ENCODE measurements at places on chromosomes 1 and 21.

GRCh38 chr1:243855616-243856318, 5.7 kb upstream of the AKT3 start:
- DNase-seq: no peak

DNA sequence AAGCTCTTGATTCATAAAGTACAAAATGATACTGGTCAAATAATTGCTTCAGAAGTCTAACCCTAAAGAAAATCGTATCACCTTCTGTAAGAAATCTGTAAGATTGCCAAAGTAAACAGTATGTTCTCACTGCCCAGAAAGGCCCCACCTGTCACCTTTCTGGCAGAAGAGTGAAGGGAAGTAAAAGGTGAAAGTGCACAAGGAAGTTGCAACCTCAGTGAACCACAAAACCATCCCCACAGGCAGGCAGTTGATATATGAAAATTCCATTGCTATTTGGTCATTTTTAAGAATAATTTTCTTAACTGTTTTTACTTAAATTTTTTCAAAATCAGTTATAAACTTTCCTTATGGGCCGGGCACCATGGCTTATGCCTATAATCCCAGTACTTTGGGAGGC, 48.5 kb upstream of the FBXO28 start:
- DNase-seq: no peak

DNA sequence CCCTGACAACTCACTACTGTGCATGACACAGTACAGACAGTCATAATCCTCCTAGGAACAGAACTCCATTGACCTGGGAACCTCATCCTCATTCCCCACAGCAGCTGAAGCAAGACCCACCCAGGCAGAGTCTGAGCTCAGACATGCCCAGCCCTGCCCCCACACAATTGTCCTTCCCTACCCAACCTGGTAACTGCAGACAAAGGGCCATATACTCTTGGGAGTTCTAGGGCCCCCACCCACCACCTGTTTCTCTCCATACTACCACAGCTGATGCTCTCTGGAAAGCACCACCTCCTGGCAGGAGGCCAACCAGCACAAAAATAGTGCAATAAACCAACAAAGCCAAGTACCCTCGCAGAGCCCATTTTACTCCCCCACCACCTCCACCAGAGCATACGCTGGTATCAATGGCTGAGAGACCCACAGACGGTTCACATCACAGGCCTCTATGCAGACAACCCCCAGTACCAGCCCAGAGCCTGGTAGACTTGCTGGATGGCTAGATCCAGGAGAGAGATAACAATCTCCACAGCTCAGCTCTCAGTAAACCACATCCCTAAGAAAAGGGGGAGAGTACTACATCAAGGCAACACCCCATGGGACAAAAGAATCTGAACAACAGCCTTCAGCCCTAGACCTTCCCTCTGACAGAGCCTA, 159.7 kb upstream of the CXADR start:
- no peak for DNase-seq

DNA sequence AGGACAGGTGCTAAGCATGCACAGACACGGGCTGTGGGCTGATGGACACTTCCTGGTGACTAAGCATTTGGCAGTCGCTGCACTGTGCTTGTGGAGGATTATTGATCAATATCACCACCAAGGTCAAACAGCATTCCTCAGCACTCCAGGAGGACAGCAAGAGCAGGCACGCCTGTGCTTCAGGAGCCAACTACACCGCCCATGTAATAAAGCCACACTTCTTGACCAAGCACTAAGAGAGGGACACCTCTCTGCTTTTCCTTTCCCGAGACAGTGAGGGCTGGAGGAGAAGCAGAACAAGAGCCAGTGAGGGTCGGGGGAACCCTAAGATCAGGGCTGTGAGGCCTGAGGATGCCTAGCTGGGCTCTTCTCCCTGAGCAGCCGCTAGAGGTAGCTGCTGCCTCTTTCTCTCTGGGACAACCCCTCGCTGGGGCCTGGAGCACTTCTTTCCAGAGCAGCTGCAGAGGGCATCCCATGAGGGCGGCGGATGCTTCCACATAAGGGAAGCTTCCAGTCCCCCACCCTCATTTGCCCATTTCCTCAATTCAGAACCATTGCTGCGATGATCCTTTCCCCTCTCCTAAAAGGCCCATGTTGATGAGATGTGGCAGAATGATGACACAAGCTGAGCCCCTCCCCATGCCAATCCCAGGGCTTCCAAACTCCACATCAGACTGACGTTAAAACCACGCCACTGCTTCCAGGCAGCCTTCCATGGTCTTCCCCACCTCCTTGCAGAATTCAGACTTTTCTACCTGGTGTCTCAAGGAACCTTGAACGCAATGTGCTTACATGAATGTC, 19.1 kb downstream of the RAB7B start:
- DNase-seq: no peak

- DNase-seq: no peak
Measured at GRCh38 chr1:156777573-156777972, 10.2 kb downstream of the PRCC start.

- DNase-seq: no peak
Measured at GRCh38 chr1:40299366-40300248, 17.5 kb downstream of the COL9A2 start.

- DNase-seq: no peak
Measured at GRCh38 chr1:59128784-59129227, 168.1 kb upstream of the FGGY start.

GRCh38 chr21:29117372-29117955, 13.0 kb upstream of the MAP3K7CL start:
- no peak for DNase-seq

DNA sequence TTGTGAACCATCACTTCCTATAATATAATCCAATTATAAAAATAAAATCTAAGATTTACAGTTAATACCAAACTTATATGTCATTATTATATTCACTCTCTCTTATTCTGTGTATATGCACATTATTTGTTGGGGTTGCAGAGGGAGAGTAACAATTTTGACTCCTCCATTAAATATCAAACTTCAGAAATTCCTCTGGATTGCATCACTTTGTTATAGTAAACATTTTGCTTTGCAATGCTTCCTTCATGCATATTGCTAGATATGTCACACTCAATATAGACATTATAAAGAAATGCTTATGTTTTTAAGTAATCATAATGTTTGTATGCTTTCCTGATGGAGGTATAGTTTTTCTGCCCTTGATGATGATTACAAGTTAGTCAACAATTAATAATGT, 999.0 kb upstream of the ADGRL2 start:
- DNase-seq: no peak

DNA sequence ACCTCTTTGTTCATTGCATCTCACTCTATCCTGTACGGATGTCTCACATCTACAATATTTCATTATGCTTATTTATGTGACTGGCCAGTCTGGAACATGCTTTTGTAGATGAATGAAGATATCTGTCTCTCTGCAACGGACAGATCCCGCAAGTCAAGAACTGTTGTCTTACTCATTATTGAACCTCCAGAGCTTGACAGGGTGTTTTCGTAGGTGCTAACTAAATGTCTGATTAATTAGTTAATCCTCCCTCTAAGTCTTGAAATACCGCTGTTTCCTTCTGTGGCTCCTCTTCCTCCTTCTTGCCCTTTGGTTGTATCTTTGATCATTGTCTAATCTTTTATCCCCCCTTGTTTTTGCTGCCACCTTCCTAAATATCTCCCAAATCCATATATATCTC, 3.2 kb upstream of the C1orf162 start:
- DNase-seq: no peak

DNA sequence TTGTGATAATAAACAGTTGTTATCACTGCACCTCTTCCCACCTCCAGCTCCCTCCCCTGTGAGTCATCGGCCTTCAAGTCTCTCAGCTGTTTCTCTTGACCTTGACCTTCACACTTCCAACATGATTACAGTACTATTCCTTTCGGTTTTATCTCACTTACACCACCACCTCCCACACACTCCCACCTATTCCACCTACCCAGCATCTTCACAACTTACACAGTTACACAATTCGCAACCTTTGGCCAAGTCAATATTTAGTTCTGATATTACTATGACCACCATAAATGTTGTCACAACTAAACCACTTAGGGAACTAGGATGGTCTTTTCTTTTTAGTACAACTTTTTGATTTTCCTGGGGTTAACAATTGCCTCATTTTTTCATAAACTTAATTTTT, 60.2 kb downstream of the RIPK4 start:
- no peak for DNase-seq

- no peak for DNase-seq
Measured at GRCh38 chr1:183962903-183963302, 74.6 kb downstream of the COLGALT2 start.

DNA sequence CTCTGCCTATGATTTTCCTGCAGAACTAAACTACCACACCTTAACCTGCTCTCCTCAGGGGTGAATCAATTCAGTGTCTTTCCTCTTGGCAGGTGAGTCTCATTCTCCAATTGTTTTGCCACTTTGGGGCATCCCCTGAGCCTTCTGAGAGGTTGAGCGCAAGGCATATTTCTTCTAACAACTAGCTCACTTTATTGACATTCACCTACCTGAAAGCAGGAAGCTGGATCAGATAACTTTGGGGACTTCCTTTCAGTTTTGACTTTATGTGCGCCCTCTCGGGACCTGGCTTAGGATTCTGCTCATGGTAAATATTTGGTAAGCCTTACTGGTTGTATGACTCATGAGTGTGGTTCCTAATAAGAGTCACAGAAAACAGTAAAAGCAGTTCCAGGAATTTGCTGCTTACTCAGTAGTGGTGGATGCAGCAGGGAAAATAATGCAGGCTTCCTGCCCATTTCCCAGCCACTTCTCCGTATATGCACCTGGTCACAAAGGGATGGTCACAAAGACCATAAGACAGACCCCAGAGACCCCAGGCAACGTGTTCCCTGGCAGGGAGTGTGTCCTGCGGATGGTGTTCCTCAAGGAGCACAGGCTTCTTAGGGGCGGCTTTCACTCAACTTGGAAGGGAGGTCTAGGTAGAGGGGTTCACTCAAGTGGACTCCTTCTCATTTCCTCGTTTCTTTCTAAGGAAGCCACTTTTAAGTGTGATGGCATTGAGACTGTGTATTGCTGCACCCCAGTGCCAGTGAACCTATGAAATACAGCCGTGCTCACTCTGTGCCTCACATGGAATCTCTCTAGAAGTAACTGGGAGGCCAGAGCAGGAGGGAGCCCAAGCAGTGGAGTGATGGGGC, 22.0 kb upstream of the BATF3 start:
- no peak for DNase-seq

DNA sequence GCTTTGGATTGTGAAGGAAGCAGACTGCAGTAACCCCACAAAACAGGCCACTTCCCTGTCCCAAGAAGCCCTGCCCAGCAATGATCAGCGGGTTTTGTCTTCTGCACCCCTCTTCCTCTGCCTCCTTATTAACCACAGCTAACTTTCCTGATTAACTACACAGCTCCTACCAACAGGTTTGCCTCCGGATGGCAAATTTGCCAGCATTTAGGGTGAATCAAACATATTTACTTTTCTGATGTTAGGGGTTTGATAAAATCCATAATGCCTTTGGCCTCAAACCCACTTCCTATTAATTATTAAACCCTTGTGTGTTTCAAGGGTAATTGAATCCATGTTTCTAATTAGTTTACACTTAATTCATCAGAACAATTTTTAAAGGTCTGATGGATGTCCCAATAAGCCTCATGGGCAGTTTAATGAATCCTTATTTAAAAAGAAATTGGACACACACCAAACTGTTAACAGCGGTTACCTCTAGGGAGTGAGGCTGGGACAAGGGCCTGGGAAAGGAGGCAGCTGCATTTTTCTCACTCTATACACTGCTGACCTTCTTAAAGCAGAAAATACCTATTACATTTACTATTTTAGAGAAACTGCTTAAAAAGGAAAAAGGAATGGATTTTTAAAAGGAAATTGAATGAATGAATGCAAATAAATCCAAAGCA, 91.9 kb downstream of the CSMD2 start:
- no peak for DNase-seq

DNA sequence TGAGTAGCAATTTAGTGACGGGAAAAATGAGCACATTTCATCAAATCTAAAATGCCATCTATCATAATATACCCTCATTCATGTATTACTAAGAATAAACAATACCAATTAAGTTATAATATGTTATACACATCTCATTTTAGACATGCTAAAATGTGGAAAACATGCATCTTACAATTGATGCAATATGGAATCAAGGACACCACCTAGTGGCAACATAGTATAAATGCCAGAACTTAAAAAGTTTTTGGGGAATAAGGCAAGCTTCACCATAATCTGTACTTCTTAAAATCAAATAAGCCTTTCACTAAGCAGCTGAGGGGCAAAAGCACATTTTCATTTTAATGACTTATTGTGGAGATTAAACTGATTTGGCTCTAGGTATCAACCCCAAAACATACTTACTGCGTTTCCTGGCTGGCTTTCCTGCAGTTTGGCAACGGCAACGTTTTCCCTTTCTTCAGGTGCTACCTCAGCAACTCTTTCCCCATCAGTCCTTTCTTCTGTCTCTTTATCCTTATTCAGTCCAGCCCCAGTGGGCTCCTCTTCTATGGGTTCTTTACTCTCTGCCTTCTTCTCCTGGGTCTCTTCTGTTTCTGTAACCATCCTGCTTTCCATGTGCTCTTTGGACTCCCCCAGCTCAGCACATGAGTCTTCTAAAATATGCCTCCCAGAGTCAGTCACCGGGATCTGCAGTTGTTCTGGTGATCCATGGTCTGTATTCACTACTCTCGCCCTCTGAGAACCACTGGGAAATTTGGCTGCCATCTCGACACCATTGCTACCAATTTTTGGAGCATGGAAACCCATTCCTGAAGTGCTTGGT, 11.4 kb downstream of the SDE2 start:
- no peak for DNase-seq

- no peak for DNase-seq
Measured at GRCh38 chr1:1171546-1172340, 1.9 kb upstream of the TTLL10 start.

GRCh38 chr1:3636531-3636930, 11.7 kb downstream of the TPRG1L start:
- no peak for DNase-seq

DNA sequence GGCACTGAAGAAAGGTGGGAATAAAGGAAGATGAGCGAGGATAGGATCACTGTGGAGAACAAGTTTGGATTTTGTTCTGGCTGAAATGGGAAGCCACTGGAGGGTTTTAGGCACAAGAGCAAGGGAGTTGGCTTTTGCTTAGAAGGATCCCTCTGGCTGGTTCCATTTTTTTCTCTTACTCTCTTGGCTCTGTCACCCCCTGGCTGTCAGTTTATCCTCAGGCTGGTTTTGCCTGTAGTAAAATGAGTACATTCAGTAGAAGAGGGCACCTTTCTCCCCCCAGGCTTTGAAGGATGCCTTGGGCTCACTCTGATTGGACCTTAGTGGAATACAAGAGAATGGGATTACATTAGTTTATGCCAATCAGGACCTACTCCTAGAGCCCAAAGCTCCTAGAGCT, 17.1 kb downstream of the CACHD1 start:
- no peak for DNase-seq
